ENCODE measurements at places on chromosomes 3 and 15.

GRCh38 chr3:61966200-61966599 lies 404.8 kb downstream of the PTPRG start:
- DNase-seq: no peak

DNA sequence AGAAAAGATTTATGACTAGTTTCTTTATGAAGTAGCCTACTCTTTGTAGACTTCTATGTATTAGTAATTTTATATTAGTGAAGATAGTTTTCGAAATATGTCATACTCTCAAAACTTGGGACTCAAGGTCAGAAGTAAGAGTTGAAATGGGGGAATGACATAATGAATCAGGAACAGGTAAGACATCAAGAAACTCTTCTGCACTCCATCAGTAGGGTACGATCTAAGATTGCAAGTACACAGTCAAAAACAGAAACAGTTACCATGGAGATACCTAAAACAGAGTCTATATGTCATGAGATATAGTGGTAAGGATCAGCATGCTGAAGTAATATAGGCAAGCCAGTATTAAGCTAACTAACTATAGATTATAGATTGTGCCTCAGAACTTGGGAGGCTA lies 187.0 kb upstream of the MLF1 start:
- DNase-seq: no peak

DNA sequence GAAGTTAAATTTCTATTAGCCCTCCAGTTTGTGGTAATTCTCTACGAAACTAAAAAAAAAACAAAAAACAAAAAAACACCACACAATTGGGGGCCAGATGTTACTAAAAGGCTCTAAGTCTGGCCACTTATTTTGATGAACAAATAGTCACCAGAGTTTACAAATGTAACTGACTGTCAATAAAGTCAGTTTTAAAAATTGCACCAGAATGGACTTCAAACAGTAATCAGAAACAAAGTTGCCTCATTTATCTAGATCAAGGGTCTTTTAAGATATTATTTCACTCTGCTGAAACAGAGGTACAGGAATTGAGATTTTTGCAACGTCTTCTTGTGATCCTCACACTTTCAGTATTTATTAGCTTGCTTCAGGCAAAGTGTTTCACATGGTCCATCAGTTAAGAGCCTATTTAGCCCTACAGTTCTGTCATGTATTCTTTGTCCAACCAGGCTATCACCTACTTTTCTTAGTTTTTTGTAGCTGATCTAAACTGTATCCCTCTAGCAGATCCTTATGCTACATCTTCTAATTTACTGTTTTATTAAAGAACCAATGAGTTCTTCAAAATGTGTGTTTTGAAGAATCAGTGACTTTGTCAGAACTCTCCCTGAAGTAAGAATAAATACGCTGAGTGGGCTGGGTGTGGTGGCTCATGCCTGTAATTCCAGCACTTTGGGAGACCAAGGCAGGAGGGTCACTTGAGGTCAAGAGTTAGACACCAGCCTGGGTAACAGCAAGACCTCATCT lies 74.7 kb downstream of the ANKRD28 start:
- DNase-seq: no peak

DNA sequence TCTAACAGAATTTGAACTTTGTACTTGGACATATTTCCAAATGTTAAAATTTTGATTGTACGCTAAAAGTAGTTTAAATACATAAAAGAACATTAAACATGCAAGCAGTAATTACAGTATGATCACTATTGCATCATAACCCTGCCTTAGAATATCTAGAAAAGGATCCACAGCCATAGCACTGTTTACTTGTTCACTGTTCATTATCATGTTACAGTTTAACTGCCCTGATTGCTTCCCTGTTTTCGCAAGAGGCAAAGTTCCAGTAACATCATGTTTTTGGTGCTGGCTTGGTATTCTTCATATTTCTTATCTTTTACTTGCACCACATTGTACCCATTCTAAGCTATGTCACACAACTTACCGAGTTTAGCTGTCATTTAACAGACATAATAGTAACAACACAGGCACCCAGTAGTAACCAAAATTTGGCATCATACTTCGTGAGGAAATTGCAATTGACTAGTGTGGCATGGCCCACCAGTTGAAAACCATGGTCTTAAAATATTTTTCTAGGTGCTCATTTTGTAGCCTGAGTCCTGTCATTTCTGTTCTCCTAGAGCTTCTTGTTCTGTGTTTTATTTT lies 13.3 kb upstream of the TMEM87A start:
- DNase-seq: no peak

DNA sequence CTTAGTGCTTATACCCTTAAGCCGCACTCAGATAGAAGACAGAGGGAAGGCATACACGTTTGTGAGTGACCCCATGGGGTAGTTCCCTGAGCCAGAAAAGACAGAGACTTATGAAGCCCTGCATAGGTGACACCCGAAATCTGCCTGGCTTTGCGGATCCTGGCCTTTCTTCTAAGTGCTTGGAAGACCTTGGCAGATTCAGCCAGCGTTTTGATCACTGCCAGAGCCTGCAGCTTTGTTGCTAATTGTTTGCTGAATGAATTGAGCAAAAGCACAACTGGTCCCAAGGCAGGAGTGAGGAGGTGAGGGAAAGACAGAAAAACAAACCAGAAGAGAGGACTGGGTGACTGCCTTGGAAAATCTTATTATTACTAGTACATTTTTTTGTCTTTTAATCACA lies 168.3 kb upstream of the ICE2 start:
- DNase-seq: no peak

Data from DMS153 (cell line).